ENCODE measurements at places on chromosomes 5 and 9.

DNA sequence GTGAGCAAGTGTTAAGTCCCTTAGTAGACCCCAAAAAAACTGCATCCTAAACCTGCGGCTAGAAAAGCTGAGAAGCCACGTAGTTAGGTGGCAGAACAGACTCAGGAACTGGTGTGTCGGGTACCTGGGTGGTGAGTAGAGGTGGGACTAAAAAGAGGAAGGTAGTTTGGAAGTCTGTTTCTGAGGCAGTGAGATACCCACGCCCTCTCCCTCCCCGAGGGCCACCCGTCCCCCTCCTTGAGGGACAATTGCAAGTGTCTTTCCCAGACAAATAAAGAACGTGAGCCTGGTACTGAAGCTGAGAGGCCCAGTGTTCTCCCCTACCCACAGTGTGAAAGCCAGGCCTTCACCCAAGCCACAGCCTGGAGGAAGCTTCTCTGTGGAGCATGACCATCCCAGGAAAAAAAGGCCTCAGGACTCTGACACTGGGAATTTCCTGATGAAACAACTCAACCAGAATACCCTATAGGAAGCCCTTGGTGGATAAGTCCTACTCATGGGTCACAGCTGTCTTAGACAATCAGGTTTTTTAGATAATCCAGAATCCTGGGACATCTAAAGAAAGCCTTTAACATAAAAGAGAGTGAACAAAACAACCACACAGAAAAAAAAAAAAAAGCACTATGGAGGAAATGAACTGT lies 7.0 kb upstream of the CD74 start:
- DNase-seq, result no peak

- no peak for DNase-seq
Measured at GRCh38 chr5:30050056-30050815, 1143.2 kb upstream of the CDH6 start.

DNA sequence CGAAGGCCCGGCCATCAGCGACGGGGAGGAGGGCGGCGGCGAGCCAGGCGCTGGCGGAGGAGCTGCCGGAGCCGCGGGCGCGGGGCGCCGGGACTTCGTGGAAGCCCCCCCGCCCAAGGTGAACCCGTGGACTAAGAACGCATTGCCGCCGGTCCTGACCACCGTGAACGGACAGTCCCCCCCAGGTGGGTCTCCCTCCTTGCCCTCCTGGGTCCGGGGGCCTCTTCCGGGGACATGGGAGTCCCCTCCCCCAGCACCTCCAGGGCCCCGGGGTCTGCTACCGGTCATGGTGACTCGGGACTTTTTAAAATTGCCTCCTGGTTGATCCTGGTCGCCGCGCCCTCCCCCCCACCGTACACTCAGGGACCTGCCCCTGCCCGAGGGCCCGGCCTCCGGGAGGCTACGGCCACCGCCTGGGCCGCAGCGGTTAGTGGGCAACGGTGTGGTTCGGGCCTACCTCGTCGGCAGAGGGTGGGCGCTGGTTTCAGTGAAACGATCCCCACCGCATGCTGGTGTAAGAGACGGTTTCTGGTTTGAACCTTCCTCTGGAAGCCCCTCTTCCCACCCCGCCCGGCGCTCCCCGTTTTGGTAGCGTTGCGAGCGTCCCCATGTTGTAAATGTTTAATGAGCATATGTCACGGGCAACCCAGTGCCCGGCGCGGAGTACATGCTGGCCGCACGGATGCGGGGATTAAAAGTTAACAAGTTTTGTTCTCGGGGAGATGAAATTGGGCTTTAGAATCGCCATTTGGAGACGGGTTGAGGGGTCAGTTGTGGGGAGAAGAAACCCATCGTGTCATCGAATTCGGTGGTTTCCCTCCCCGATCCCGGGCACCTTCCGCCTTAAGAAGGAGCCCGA lies 1.1 kb downstream of the LARP1 start:
- DNase-seq, result peak; percentile 49

GRCh38 chr5:127307868-127308267 lies 17.3 kb downstream of the MEGF10 start:
- no peak for DNase-seq

- peak; percentile 78 for DNase-seq
Measured at GRCh38 chr5:116576053-116576713, 1.6 kb upstream of the SEMA6A start.

- no peak for DNase-seq
Measured at GRCh38 chr9:136516191-136516654, 29.6 kb downstream of the NOTCH1 start.

GRCh38 chr9:99998266-99998665 lies 91.8 kb downstream of the STX17 start:
- DNase-seq, result no peak

- no peak for DNase-seq
Measured at GRCh38 chr9:98533866-98534265, 174.9 kb downstream of the GABBR2 start.

GRCh38 chr9:131255676-131256197 lies 20.6 kb downstream of the FAM78A start:
- no peak for DNase-seq

DNA sequence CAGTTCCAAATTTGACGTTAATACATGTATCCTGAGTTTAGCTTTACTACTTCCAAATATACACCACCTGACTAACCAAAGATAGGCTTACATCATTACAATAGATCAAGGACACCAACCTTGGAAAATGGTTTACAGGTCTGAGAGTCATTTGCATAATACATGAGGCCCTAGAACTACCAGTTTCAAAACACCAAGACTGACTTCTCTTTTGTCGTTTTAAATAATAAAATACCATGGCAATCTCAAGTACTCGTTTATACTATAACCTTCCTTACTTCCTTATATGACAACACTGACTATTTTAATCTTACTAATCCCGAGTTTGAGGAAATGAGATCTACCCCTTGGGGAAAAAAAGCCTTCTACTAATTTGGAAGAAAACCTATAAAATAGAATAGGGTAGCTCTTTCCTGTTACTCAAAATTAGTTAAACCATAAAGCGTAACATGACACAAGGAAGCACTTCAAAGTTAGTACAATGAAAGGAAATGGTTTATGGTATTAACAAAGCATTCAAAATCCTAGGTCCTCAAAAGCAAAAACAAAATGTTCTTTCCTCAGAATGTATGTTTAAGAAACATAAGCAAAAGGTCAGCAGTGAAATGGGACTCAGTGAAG lies 42.1 kb downstream of the UBQLN1 start:
- DNase-seq, result no peak

DNA sequence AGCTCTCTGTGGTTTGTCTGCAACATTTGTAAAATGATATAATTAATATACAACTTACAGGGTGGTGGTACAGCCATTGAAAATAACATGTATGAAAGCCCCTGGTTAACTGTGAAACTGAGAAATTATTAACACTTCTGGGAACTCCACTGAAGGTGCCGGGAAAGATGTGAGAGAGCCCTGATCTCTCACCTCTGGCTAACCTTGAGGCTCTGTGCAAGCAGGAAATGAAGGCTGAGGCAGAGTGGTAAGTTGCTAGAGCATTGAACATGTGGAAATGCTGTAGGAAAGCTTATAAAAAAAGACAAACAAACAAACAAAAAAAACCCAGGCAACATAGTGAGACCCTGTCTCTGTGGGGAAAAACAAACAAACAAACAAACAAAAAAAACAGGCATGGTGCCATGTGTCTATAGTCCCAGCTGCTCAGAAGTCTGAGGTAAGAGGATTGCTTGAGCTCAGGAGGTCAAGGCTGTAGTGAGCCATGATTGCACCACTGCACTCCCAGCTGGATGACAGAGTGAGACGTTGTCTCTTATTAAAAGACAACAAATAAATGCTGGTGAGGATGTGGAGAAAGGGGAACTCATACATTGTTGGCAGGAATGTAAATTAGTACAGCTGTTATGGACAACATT lies 7.5 kb downstream of the CATSPER3 start:
- no peak for DNase-seq

GRCh38 chr5:32280656-32281081 lies 32.1 kb downstream of the MTMR12 start:
- DNase-seq, result peak; percentile 61

GRCh38 chr9:19379283-19379682 lies 753 bp downstream of the RPS6 start:
- DNase-seq, result no peak

GRCh38 chr5:79149433-79149832 lies 37.8 kb downstream of the BHMT start:
- DNase-seq, result no peak

- no peak for DNase-seq
Measured at GRCh38 chr9:18689921-18690320, 216.0 kb downstream of the ADAMTSL1 start.

DNA sequence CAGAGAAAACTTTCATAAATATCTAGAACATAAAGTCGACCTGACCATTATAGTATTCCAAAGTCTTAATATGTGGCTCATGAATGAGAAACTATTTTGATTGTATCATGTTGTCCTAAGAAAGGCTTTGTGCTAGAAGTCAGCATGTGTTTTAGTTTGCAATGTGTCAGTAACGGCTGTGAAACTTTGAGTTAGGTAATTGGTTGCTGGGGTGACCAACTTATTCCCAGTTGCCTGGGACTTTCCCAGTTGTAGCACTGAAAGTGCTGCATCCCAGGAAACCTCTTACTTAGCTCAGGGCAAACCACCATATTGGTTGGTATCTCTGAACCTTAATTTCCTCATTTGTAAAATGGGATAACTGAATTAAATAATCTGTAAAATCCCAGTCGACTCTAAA lies 114.6 kb upstream of the SLC12A2 start:
- DNase-seq, result no peak

- no peak for DNase-seq
Measured at GRCh38 chr9:124698265-124698664, 72.8 kb downstream of the NR6A1 start.

- no peak for DNase-seq
Measured at GRCh38 chr5:59922220-59922619, 28.7 kb upstream of the PDE4D start.

GRCh38 chr9:31275419-31275818 lies 1109.0 kb upstream of the ACO1 start:
- DNase-seq, result no peak

DNA sequence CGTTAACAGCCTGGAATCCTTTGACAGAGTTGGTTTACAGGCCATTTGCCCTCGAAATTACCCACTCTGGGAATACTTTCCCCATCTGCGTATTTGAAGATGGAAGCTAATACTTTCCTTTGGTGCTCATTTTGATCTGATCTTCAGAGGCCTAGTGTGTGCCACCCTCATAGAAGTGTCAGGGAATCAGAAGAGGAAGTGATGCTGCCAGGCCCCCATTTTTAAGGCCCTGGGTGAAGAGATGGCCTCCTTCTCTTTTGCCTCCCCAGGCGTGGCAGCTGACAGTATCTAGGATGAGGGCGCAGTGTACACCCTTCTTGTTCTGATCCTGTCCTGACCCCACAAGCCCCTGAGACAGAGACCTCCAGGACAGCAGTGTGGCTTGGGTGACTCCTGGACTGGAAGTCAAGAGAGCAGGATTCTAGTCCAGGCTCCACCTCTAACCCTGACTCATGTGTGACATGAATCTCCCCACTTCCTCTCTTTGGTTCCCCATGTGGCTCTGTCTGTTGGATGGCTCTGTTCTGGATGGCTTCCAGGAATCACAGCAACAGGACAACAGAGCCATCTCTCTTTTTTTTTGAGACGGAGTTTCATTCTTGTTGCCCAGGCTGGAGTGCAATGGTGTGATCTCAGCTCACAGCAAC lies 27.8 kb downstream of the CSF1R start:
- no peak for DNase-seq

DNA sequence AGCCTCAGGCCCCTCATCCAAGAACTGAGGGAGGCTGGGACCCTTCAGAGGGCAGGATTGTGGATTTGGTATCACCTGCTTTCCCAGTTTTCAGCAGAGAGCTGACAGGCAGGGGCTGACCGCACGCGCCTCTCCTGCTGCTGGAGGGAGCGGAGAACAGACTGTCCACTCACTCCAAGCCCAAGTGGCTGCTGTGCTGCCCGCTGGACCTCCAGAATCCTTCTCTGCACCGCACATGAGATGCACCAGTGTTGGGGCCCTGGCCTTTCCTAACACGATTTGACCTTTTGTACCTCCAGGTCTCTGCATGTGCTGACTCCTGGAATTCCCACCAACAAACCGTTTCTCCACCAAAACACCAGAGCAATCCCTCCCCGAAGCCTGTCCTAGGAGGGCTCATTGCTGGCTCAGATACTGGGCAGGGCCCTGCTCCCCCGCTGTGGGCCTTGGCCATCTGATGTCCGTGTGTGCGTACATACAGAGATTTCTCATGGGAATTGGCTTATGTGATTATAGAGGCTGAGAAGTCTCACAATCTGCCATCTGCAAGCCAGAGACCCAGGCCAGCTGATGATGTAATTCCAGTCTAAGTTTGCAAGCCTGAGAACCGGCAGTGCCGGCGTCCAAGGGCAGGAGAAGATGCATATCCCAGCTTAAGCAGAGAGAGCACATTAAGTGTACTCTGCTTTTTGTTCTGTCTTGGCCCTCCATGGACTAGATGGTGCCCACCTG lies 141.7 kb downstream of the GADD45G start:
- no peak for DNase-seq

- DNase-seq, result no peak
Measured at GRCh38 chr5:148011398-148012137, 52.2 kb upstream of the SPINK5 start.

GRCh38 chr5:55570026-55570425 lies 35.3 kb upstream of the PLPP1 start:
- no peak for DNase-seq

DNA sequence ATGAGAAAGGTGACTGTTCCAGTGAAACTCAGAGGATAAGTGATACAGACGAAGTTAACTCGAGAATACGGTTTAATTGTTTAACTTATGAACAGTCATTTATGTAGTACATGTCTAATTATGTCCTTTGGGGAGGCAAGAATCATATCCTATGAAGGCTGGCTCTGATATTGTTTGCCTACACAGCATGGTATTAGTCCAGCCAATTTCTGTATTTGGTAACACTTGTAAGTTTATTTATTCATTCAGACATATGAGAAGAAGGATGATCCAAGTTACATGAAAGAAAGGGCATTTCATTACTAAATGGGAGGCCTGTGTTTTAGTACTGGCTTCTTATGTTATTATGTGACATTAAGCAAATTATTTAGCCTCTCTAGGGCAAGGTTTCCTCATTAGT lies 199.7 kb downstream of the NNT start:
- no peak for DNase-seq

GRCh38 chr5:50929174-50929573 lies 262.7 kb downstream of the PARP8 start:
- no peak for DNase-seq

DNA sequence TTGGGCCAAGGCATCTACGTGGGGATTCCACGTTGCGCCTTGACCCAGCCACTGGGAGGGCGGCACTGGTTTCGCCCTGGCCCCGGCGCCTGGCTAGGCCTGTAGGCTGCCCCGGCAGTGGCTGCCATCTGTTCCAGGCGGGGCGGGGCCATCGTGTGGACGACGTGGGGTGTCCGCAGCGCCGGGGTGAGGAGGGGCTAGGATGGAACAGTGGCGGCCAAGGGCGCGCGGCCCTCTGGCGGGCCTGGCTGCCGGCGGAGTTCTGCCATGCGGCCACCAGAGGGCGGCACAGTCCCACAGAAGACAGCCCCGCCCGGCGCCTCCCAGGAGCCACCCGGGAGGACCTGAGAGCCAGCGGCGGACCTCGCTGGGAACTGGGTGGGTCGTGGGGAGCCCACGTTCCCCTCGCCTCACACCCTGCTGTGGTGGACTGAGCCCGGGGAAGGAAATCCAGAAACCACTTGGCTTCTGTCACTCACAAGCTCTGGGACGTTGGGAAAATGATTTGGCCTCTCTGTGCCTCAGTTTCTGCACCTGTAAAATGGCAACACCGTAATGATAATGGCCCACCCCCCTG lies 22.6 kb upstream of the RAPGEF1 start:
- DNase-seq, result peak; percentile 89
